Cortex of kidney (tissue), 1 donor: ENCODE measurements at places on chromosomes 7 and 10.

GRCh38 chr7:102843850-102844249 is 69.0 kb upstream of the LRRC17 start:
- no peak for DNase-seq

DNA sequence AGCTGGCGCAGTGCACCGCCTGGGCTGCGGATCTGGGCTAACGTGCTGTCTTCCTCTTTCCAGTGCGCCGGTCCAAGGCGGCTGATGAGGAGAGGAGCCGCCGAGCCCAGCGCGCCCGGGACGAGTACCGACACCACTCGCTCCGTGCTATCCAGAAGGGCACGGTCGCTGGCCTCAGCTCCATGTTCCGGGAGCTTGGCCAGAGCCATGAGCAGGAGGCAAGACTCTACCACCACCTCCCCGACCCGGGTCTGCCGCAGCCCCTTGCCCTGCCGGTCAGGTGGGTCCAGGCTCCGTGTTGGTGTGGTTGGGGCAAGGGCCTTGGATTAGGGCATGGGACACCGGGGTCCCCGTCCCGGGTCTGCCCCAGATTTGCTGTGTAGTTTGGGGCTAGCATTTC is 65.8 kb downstream of the SH2D4B start:
- DNase-seq, result no peak

DNA sequence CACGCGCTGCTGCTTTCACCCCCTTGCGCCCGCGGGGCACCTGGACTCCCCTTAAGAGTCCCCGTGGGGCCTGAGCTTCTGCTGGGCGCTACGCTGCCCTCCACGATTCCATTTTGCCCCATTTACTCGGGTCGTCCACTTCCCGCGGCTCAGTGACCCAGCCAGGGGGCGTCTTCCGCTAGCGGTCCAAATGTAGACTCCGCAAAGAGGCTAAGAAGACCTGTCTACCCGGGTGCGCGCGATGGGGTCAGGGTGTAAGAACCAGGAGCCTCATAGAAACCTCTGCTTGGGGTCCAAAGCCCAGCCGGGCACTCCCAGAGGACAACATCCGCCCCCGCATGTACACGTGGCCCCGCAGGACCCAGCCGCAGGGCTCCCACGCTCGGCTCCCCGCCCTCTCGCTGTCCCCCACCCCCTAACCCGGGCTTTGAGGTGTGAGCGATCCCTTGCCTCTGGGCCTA is 5.2 kb upstream of the HMX2 start:
- no peak for DNase-seq

DNA sequence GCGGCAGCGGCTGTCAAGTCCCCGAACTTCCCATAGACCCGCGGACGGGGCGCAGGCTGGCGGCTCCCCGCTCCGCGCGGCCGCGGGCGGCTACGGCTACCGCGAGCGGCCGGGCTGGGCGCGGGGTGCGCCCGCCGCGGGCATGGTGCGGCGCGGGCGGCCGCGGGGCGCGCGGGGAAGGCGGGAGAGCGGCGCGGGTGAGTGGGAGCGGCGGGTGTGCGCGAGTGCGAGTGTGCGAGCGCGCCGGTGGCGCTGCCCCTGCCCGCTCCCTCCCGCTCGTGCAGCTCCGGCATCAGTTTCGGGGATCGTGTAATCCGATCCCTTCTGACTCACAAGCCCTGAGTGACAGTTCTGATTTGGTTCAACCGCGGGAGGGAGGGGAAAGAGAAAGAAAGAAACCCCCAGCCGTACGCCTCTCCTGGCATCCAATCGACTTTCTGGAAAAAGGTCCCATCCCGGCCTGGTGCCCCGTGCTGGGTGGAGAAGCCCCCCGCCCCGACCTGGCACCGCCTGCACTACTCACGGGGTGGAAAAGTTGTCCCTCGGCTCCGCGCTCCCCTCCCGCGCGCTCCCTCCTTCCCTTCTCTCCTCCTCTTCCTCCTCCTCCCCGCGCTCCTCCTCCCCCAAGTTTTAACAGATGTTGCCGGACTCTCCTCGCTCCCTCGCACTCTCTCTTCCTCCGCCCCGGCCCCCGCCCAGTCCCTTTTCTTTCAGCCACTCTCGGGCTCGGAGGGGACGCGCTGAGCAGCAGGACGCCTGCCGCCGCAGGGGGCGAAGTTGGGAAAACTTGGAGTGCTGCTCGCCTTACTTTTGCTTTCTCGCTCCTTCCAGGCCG is at the start of gene GLI3:
TSS of gene GLI3 (minus strand) at position 234 of the 835 bp plus-strand sequence. CDS start 13,956 bp downstream, outside the sequence.
- no peak for DNase-seq

- no peak for DNase-seq
These were observed 22.6 kb upstream of the SLF2 start for GRCh38 chr10:100890141-100890672.

DNA sequence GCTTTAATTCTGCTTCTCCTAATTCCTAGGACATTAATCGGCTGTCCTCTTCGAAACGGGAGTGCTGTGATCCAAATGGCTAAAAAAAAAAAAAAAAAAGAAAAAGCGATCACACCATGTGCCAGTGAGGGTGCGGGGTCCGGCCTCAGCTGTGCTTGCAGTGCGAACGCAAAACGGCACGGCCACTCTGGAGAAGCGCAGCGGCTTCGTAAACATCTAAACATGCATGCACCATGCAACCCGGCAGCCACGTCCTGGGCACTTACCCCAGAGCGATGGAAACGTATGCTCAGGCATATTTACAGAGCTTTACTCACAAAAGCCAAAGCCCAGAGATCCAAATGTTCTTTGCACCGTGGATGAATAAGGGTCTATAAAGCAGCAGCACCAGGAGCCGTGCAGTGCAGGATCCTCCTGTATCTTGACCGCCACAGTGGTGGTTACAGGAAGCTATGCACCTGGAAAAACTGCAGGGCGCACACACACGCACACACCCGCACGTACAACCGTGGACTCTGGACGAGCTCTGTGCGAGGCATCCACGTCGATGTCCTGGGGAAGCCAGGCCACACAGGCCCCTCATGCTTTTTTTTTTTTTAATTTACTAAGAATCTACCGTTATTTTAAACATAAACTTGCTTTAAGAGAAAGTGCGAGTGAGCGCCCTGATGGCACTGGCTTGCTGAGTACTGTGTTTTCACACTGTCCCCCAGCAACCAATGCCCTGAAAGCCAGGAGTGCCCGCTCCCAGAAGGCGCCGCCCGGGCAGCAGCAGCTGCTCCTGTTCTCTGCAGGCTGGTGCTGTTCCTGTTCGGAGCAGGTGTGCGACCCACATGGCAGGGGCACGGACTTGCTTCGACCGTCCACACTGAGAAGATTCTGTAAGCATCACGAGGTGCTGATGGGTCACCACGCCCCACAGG is 25.0 kb downstream of the GPER1 start:
- DNase-seq, result no peak

GRCh38 chr10:50361946-50362345 is 110.6 kb upstream of the ASAH2 start:
- DNase-seq, result no peak

- DNase-seq, result no peak
These were observed 107.4 kb downstream of the EEPD1 start for GRCh38 chr7:36260481-36260880.

GRCh38 chr7:148931470-148931869 is 47.4 kb upstream of the EZH2 start:
- no peak for DNase-seq

- DNase-seq, result no peak
These were observed 116.4 kb downstream of the SORBS1 start for GRCh38 chr10:95444792-95445191.

- DNase-seq, result no peak
These were observed 134.2 kb downstream of the RALA start for GRCh38 chr7:39757604-39758003.

DNA sequence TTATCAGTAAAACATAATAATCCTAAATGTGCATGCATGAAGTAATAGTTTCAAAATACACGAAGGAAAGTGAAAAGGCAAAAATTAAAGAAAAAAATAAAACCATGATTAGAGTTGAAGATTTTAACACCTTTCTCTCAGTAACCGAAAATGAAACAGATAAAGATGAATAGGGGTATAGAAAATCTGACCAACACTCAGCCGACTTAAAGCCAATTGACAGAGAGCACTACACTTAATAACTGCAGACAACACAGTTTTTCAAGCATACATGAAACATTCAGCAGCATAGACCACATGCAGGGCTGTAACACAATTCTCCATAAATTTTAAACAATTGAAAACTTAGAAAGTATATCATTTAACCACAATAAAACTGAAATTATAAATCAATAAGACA is 76.1 kb downstream of the CUBN start:
- DNase-seq, result no peak

GRCh38 chr10:8499312-8499711 is 444.8 kb downstream of the GATA3 start:
- DNase-seq, result no peak

- no peak for DNase-seq
These were observed 113.6 kb upstream of the NFE2L3 start for GRCh38 chr7:26038201-26038990.

DNA sequence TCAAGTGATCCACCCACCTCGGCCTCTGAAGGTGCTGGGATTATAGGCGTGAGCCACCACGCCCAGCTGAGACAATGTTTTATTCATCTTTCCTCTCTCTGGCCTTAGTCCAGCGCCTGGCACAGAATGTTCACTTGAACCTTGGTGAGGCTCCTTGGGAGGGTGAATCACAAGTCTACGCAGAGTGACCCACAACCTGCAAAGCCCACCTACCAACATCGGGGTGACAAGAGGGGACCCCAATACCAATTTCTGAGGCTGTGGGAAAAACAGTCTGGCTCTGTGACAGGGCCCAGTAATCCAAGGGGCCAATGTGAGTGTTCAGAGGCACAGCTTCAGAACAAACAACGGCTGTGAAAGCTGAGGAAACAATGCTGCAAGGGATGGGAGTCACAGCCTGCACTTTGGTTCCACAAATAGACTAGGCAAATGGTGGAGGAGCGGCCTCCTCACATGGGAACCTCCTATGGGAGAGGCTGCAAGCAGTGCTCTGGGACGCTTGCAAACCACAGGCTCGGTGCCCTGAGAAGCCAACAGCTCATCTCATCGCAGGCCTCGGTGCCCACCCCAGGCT is 5.6 kb upstream of the MALSU1 start:
- no peak for DNase-seq

GRCh38 chr10:82462910-82463551 is 588.0 kb downstream of the NRG3 start:
- DNase-seq, result no peak

DNA sequence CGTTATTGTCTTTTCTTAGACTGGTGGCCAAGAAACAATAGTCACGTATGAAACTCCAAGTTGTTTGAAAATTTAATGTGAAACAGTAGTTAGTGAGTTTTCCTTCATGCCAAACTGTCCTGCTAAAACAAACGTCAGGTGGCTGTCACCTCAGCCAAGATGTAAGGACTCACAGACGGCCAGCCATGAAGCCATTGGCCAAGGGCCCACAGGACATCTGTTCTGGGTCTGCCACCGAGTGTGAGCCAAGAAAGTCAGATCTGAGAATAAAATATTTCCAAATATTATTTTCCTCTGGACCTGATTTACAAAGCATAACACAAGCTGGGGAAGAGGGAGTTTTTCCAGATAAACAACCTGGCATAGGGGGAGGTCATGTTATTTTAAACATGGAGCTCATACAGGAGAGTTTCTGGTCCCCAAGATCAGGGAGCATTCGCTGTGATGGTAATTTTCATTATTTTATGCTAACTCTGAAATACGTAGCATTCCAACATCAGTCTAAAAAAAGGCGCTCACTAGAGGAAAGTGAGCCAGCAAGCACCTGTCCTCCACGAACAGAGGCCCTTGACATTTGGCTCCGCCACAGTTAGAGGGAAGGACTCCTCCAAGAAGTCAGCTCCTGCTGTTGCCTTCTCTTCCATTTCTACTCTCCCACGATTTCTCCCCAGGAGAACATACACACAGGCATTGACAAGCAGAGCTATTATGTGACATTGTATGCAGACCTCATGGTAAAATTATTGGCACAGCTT is 38.9 kb upstream of the LANCL2 start:
- no peak for DNase-seq

DNA sequence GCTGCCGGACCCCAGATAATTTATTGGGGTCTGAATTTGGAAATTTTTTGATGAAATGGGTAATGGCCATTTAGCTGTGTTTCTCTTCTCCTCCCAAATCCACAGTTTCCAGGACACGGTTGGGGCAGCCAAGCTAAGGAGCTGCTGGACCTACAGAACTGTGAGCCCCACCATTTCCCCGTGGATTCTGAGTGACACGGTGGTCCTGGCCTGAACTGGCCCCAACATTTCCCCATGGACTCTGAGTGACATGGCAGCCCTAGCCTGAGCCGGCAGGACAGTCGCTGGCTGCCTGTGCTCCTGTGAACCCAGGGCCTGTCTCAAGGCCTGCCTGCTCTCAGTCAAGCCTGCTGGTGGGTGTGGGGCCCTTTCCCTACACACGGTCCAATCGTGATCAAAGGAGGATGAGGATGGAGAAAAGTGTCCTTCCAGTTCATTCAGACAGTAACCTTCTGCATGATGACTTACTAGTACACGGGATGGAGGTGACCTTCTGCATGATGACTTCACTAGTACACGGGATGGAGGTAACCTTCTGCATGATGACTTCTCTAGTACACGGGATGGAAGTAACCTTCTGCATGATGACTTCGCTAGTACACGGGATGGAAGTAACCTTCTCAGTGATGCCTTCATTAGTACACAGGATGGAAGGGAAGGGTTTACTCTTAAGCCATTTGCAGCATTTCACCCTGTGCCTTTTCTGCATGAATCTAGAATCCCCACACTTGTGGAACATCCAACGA is 359.9 kb downstream of the GLRX3 start:
- no peak for DNase-seq

DNA sequence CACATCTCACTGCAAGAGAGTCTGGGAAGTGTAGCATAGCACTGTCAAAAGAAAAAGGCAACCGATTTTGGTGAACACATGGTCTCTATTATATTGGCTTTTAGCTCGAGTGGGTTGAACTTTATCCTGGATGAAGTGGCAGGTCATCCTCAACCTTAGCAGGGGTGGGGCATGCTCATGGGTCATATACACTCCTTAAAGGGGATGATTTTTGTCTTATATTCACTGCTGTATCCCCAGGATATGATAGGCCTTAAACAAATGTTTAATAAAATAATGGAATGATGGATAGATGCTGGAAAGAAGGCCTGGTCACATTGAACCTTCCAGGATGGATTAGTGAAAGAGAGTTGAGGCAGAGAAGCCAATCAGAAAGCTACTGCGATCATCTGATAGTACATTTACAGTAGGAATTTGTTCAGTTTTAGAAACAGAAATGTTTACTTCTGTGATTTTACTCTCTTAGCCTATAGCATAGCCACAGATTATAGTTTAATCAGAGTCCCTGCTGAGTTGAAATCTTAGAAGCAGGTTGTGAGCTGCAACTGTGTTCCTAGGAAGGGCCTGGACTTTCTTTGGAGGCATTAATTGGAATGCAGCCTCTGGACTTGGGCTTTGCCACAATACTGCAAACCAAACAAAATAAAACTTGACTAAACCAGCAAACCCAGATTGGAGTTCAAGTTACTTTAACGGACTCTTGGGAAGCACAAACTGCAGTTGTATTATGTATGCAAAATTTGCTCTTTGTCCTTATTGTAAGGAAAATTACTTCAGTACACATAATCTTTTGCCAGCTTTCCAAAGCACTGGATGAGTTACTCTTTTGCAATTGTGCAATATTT is 138.3 kb downstream of the BMPER start:
- DNase-seq, result no peak

DNA sequence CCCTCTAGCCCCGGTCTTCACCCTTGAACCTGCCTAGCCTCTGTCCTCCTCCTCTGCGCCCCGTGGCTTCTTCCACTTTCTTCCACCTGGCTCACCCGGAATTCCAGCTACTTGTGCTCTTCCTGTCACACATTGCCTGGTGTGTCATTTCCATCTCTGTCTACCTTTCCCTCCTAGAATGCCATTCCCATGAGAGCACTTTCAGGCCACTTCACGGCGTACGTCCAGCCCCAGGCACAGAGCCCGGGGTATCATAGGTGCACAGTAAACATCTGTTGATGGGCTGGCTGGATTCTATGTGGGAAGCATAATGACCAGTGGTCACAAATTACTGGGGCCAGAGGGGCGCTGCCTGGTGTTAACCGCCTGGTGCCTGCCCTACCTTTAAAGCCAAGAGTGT is 161.3 kb downstream of the CUX1 start:
- DNase-seq, result no peak
